ENCODE measurements at places on chromosomes 3 and 15.
A peak's percentile ranks its signal among the peaks of the same experiment; 100 is the strongest.

DNA sequence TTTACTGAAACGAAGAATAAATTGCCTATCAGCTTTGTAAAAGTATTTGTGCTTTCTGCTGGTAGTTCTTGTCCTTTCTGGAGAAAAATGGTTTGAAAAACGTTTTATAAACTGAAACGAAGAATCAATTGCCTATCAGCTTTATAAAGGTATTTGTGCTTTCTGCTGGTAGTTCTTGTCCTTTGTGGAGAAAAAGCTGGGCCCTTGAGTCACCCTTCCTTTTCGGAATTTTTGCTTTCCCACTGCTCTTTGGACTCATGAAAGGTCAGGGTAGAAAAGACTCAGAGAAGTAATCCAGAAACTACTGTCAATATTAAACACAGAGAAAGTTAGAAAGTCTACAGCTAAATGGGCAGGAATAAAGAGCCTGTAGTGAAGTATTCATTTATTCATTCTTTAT is 72.8 kb downstream of the EOMES start:
- no peak for DNase-seq

DNA sequence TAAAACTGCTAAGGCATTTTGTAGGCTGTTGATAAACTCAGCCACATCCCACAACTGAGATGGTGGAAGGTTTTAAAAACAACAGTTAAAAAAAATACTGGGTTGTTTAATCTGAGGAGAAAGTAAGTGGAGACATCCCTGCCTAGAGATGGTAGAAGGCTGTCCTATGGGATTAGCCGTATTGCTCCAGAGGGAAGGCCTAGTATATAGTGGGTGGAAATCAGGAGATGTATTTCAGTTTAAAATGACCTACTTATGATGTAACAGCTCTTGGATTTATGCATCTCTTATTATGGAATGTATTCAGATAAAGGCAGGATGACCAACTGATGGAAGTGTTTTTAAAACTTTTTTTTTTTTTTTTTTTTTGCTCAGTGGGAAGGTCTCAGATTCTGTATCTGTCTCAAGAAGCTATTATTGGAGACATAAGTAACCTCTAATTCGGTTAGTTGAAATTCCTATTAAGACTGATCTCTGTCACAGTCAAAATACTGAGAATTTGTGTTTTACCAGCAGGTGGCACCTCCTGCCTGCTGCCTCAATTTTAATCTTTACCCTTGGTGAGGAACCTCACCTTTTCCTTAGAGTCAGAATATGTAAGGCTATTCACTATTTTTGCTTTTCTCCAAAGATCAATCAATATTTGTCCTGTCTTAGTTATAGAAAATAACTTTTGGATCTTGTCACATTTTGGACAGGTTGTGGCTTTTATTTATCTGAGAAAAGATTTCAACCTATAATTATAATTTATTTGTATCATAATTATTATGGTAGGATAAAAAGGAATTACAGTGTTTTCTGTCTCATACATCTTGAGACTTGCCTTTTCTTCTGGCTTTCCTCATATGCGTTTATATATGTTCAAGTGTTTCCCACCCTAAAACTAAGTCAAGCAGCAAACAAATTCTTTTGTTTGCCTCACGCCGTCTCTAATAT is 63.0 kb downstream of the VPS8 start:
- peak; percentile 35 for DNase-seq

GRCh38 chr3:186221760-186222378 is 113.0 kb upstream of the ETV5 start:
- no peak for DNase-seq

DNA sequence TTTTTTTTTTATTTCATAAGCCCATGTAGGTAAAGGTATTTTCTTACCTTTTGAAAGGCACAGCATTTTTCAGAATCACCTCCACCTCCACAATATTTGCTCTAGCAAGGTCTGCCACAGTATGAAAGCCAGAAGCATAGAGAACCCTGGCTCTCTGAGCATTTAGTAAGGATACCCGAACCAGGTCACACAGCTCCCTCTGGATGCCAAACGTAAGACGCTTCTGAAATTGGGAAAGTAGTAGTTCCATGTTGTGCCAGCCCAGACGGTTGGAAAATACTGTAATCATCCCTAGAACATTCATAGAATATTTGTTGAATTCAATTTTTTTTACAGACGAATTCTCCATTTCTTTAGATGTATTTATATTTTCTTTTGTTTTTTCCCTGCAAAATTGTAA is 52.4 kb downstream of the POLQ start:
- peak; percentile 10 for DNase-seq

DNA sequence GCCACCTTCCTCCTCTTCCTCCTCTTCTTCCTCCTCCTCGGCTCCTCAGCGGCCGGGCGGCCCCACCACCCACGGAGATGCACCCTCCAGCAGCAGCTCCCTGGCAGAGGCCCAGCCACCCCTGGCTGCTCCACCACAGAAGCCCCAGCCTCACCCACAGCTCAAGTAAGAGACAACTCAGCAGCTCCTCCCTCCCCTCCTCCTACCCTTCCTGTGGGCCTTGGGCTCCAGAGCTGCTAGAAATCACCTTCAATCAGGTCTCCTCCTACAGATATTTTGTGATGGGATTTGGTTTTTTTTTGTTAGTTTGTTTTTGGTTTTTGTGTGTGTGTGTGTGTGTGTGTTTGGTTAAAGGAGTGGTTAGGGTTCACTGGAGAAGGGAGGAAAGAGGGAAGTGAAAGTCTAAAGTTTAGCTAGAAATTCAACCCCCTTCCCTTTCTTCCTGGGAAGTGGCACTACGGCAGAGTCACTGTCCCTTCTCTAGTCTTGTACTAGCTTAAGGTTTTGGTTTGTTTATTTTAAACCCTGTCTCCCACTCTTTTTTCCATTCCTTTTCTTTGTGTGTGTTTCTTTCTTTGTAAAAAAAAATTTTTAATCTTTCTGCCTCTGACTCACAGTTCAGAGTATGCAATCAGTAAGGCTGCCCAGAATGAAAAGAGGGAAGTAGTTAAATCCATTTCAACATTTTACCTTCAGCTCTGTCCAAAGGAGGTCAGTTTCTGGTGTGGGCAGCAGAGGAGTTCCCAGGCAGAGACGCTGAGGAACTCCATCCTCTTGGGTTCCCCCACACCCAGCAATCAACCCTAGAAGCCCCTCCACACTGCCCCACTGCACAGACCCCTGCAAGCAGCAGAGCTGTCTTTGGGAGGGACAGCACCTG is 29.0 kb upstream of the TIMP4 start:
- peak; percentile 55 for DNase-seq

DNA sequence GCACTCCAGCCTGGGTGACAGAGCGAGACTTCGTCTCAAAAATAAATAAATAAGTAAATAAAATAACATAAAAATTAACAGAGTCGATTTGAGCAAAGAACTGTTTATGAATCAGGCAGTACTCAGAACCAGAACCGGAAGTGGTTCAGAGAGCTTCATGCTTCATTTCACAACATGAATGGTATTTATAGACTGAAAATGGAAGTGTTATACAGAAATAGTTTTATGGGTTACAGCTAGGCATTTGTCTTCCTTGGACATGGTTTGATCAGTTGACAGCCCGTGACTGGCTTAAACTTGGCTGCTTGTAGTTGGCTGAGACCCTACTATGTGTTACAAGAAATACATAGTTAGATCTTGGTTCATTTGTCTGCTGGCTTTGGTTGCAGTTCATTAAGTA is 216.0 kb upstream of the MCTP2 start:
- no peak for DNase-seq

GRCh38 chr15:67841513-67841762 is 1.6 kb upstream of the RNU6-1 start:
- no peak for DNase-seq

DNA sequence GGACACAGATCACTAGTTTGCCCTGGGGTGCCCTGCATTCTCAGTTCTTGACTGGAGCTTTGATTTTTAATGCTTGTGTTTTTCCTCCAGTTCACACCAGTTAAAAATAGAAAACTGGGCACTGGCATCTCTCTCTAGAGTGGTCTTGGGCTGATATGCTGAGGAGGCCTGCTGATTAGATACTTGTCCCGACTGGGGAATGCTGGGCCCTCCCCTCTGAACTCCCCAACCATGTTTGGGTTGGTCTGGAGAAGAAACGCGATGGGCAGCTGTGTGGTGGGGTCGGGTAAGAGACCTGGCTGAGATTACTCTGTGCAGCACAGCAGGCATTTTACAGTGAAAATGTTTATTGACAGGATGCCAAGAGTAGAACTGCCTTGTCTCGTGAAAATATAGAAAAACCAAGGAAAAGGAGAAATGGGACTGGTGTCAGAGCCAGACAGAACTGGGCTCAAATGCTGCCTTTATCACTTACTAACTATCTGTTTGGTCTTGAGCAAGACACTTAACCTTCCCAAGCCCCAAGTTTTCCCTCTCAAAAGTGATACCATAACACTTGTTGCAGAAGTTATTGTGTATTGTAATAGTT is 1.6 kb upstream of the ACTC1 start:
- no peak for DNase-seq

- DNase-seq: no peak
Observed at GRCh38 chr15:34099914-34100313, 1.7 kb downstream of the EMC7 start.

DNA sequence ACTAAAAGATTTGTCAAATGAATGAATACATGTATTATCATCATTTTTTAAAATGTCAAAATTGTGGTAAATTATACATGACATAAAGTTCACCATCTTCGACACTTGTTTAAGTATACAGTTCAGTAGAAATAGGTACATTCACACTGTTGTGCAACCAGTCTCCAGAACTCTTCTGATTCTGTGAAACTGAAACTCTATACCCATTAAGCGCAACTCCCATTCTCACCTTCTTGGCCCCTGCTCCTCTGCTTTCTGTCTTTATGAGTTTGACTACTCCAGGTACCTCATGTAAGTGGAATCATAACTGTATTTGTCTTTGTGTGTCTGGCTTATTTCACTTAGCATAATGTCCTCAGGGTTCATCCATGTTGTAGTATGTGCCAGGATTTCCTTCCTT is 50.1 kb upstream of the KBTBD8 start:
- DNase-seq: no peak

- DNase-seq: no peak
Observed at GRCh38 chr3:130918328-130918727, 24.4 kb downstream of the ATP2C1 start.

- DNase-seq: no peak
Observed at GRCh38 chr15:44347495-44347894, 59.0 kb downstream of the GOLM2 start.

GRCh38 chr15:57611123-57611522 is 19.4 kb downstream of the MYZAP start:
- DNase-seq: no peak

- DNase-seq: no peak
Observed at GRCh38 chr3:23319366-23320312, 116.5 kb downstream of the UBE2E2 start.

DNA sequence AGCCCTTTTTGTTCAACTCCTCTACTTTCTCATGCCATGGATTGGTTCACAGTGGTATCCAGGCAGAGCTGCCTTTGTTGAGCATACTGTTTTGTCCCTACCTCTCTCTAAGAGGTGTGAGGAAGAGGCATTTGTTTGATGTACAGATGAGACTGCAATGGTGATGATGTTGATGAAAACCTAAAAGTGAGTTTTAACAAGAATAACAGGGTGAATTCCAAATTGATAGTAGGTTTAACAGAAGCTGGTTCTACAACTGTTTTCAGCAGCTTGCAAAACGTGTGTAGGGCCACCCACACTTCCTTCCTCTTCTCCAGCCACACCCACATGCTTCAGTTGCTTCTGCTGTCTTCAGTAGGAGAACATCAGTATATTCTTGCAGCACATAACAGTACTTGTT is 10.2 kb downstream of the SNRK start:
- DNase-seq: peak; percentile 22

DNA sequence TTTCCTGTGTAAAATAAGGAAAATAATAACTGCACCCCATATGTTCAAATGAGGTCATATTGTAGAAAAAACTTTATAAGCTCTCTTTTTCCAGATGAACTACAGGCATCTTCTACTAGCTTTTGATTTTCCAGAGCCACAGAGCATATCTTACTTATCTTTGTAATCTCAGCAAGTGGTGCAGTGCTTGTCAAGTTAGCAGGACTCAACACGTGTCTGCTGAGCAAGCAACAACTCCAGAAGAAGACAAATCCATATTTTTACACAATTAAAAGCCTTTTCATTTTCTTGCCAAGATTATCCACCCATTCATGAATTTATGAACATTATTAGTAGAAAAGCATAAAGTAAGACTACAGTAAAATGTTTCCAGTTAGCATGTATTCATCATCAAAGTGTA is 14.4 kb upstream of the TSC22D2 start:
- no peak for DNase-seq

DNA sequence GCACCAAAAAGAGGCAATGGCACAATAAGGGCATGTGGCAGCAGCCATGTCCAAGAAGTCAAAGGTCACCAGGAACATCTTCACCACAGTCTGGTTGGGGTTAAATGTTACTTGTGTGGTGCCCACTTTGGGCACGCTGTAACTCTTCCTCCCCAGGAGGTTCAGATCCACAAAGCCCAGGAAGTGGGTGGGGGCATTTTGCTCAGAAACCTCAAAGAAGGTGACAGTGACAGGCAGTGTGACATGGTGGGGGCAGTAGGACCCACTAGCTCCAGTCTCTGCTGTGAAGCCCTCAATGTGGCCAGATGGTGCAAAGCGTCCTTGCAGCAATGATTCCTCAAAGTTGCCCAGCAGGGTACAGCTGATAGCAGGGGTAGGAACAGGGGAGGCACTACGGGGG is 5.8 kb downstream of the ZNF80 start:
- DNase-seq: no peak

DNA sequence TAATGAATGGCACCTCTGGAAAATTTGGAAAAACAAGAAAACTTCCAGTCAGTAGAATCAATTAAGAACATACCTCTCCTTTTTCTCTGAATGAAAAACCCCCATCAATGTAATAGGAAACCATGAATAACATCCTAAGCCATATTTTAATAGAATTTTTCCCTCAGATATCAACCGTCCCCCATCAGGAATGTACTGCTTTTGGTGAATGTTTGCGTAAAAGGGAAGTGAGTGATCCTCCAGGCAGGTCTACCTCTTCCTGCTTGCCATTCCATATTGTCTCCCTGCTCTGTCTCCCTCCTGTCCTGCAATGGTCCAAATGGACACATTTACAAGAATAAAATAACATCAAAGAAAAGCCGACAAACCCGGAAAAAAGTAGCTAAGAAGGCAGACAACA is 30.8 kb downstream of the LAMP3 start:
- DNase-seq: no peak

DNA sequence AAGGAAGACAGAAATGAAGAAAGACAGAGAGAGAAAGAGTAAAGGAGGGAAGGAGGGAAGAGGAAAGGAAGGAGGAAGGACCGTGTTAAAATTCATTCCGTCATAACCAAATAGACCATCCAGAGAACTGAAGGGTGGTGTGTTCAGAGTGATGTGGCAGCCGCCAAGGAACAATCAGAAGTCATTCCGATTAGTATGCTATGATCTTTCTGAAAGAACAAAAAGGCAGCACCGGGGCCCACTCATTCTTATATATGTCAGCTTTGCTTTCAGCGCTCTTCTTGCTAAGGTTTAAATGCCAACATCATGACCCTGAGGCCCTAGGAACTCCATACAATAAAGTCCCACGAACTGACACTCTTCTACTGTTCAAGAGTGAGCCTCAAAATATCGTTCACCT is 78.5 kb downstream of the CD47 start:
- no peak for DNase-seq

All from AG20443 (cell line).